ENCODE measurements at places on chromosomes 13 and 19.
A peak's percentile ranks its signal among the peaks of the same experiment; 100 is the strongest.

DNA sequence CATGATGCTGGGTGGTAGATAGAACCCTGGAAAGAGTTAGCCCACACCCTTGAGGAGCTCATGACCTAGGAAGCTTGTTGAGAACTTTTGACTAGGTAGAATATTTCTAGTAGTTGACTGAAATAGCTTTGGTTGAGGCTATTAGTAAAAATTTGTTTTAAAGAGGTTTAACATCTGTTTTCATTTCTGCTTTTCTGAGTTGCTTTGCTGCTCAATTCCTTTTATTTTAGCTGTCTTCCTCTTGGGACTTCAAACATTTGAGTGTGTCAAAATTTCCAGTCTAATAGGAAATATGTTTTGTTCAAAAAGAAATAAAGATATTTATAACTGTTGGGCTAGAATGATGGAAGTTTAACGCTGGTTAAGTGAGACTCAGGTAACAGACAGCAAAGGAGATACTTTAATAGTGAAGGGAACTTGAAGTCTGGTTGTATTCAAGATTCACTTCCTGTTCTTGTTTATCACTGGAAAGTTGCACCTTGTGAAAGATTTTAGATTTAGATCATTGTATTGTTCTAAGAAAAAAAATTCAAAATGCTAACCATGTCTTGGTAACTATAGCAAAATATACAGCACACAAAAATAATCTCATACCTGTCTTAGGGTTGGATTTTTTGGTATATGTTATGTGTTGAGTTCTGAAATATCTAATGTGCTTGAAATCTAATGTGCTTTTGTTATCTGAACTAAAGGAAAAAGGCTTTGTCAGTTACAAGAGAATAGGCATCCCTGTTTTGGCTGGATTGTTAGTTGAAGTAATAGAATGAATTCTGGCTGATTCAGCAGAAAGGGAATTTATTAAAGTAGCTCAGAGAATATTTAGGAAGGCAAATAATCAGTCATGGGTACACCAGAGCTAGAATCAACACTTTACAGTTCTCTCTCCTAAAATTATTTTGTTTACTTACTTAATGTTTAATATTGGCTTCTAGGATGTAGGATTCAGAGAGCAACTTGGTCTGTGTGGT, 24.4 kb upstream of the GPR18 start:
- peak; percentile 68 for DNase-seq

- DNase-seq, result no peak
Observed at GRCh38 chr13:44894001-44894770, 95.1 kb downstream of the NUFIP1 start.

DNA sequence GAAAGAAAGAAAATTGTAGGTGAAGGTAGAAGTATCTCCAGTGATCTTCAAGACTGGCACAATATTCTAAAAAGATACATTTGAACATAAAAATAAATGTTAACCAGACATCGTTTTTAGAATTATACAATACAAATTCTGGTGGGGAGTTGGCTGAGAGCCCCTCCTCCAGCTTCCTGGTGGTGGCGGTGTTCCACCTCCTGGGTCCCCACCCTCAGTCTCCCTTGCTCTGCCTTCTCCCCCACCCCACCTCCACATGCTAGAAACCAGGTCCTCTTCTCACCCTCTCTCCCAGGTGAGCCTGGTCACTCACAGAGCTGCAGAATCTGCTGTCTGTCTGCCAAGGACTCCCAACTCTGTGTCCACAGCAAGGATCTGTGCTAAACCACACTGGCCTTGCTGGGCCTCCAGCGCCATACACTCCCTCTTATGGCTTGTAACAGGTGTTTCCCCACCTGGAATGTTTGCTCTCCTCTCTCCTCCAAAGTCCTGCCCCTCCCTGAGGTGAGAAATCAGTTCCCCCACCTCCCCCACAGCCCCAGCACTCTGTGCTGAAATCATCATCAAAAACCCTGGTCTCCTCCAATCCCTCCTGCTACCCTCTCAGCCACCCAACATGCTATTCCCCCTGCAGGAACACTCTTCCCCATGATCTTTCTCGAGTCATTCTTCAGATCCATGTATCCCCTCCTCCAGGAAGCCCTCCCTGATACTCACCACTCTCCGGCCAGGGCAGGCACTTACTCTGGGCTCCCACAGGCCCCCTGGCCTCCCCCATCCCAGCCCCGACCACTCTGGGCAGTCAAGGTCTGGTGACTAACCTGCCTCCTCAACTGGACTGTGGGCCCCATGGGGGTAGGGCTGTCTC, 20.5 kb upstream of the CYP2S1 start:
- no peak for DNase-seq

DNA sequence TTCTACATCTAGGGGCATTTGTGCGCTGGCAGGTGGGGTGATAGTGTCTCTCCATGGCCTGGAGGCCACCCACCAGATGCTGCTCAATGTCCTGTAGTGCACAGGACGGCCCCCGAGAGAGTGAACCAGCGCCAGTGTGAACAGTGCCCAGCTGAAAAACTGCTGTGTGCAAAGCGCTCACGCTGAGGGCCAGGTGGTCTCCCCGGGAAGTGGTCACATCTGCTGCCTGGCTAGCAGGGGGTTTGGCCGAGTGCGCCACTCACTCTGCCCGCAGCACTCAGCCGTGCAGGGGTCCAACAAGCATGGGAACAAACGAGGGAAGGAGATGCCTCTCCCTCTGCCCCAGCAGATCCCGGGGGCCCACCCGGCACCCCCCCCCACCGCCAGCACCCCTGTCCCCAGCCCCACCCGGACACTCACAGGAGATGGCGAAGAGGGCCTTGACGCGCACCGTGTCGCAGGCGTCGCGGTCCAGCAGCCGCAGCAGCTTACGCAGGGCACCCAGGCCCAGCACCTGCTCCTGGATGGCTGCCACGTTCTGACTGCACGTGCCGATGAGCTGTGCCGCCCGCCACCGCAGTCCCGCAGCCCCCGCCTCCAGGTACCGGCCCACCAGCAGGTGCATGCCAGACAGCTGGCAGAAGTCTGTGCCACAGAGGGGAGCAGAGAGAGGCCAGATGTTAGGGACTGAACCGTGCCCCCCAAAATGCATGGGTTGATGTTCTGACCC, 5.8 kb downstream of the HSPBP1 start:
- DNase-seq, result no peak

DNA sequence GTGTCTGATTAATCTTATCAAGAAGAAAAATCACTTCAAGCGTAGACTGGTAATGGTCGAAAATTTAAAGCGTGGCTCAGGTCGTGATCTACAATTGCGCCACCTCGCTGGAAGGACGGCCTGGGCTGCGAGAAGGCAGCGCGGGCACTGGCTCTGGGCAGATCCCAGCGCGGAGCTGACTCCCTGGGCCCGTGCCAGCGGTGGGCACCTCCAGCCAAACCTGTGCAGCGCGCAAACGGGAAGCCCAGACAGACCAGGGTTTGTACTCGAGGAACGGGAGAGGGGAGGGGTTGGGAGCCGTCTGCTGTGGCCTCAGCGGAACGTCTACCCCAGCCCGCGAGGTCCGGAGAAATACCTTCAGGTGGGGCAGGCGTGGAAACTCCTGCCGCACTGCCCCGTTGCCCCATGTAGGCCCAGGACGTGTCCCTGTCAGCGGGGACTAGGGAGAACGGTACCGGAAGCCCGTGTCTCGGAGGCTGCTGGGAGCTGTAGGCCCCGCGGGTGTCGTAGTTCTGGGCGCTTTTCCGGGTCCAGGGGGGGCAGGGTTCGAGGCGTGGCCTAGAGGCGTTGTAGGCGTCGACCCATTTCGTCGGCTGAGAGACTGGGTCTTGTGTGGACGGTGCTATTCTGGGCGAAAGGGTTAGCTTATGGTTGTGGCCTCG, 21.1 kb downstream of the ZNF274 start:
- no peak for DNase-seq

DNA sequence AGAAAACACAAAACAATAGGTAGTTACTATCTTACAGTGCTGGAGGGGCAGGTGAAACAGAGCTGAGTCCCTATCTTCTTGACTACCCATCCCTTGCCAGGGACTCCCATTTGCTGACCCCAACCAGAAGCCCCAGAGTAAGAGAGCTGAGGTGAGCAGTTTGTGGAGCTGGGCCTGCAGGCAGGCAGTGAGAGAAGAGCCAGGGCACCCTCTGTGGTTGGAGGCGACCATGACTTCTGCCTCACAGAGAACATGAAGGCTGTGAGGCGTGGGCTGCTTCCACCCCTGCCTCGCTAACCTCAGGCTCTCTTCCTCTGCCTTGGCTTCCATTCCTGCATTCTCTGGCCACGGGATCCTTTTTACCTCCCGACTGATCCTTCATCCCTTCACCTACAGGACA, 47.5 kb upstream of the RNF113B start:
- DNase-seq, result no peak

GRCh38 chr13:113190181-113190580, 18.3 kb downstream of the PCID2 start:
- no peak for DNase-seq

DNA sequence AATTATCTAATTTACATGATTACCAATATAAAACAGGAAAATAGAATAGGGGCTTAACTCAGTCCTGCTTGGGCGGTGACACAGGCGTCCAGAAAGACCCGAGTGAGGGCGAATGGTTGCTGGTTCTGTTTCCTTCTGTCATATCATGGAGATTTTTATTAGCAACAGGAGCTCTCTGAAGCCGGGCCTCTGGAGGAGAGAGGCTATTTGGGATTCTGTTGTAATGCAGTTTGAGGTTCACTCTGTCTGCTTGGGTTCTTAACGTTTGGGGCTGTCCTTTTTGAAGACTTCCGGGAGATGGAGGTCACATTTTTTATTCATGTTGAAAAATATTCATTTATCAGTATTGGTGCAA, 115.7 kb upstream of the ZNF536 start:
- DNase-seq, result no peak

DNA sequence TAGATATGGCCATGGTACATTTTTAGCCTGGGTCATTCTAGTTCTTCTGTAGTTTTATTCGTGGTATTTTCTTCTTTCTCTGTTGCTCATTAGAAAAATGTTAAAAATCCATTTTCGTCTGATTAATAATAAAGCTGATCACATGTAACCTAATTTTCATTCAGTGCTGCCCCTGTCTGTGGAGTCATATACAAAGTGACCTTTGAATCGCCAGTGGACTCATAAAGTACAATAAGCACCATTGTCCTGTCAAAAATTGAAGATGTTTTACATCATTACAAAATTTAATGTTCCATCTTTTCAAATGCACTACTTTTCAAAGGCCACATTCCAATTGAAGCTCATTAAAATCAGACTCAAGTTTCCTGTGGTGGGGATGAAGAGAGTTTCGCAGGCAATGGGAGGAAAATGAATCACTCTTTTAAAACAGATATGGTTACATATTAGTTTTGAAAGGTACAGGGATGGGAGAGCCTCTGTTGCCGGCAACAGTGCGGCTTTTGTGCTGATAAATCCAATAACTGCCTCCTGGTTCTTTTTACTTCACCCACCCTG, 205.4 kb downstream of the ZNF536 start:
- DNase-seq, result no peak

DNA sequence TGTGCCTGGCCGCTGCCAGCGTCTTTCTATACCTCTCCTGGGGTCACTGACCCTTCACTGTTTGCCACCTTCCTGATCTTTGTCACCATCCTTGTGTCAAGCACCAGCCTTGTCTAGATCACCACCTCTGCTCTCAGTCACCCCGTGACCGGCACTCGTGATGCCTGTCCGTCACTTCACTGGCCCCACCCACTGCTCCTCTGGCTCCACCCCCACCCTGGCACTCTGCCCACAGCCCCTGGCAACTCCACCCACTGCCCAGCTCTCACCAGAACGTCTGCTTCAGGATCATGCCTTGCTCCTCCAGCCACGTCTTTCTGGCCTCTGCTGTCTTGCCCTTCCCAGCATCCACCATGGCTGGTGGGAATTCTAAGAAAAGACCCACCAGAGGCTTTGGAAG, 24.8 kb upstream of the PLA2G4C start:
- DNase-seq, result no peak

DNA sequence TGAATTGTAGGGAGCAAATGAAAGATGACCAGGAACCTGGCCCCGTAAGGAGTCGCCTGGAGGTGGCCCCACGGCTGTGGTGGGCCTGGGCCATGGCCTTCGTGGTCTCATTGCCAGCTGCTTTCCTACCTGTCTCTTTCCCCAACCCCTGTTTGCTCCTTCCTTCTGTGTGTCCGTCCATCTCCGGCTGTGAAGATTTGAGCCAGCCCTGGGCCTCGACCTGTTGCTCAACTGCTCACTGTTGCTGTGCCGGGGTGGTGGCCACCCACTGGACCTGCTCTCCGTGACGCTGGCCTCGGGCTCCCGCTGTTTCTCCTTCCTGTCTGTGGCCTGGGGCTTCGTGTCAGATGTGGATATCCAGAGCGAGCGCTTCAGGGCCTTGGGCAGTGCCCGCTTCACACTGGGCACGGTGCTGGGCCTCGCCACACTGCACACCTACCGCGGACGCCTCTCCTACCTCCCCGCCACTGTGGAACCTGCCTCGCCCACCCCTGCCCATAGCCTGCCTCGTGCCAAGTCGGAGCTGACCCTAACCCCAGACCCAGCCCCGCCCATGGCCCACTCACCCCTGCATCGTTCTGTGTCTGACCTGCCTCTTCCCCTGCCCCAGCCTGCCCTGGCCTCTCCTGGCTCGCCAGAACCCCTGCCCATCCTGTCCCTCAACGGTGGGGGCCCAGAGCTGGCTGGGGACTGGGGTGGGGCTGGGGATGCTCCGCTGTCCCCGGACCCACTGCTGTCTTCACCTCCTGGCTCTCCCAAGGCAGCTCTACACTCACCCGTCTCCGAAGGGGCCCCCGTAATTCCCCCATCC, 8.5 kb downstream of the DBP start:
- no peak for DNase-seq

Measured in suppressor macrophage treated with lipopolysaccharide for 1 hour (primary cell).